T-helper 2 cell treated with Interferon-gamma antibody and Interleukin-4, amounts not matched to agents 5 μg/mL and 100 μg/mL, for 36 hours (primary cell): ENCODE measurements at places on chromosomes 6 and 20.

GRCh38 chr6:84779380-84779779 is 15.0 kb upstream of the TBX18 start:
- no peak overlapping the region for H3K27ac ChIP-seq
- H3K36me3 ChIP-seq, result no peaks in the 10 kb centered on the region
- no peak for DNase-seq
- no peak overlapping the region for H3K4me3 ChIP-seq

DNA sequence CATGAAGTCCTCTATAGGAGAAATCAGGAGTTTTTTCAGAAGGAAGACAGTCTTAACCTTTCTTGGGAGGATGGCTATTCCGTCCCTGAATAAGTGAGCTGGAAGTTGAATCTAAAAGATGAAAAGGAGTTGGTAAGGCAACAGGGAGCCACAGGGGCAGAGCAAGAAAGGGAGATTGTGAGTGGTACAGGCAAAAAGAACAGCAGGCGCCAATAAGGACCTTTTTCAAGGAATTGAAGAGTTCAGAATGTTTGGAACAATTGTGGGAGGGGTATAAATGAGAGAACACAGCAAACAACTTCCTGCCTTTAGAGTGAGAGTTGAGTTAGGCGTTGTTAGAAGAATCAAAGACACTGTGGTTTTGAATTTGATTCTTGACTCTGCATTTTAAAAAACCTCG is 1003.7 kb downstream of the EPHA7 start:
- H3K4me3 ChIP-seq, result no peak overlapping the region
- no peaks in the 10 kb centered on the region for H3K4me1 ChIP-seq
- H3K36me3 ChIP-seq, result no peaks in the 10 kb centered on the region
- DNase-seq, result no peak
- no peak overlapping the region for H3K27ac ChIP-seq
- no peaks in the 10 kb centered on the region for H3K27me3 ChIP-seq

GRCh38 chr6:21666853-21667681 is 73.5 kb downstream of the SOX4 start:
- peak overlapping the region; percentile 72 for H3K4me3 ChIP-seq
- peaks cover 69% of the 10 kb centered on the region for H3K27me3 ChIP-seq
- peaks cover 18% of the 10 kb centered on the region for H3K4me1 ChIP-seq
- no peak for DNase-seq
- no peaks in the 10 kb centered on the region for H3K36me3 ChIP-seq
- H3K27ac ChIP-seq, result no peak overlapping the region

- no peak overlapping the region for H3K4me3 ChIP-seq
- H3K36me3 ChIP-seq, result no peaks in the 10 kb centered on the region
- no peak overlapping the region for H3K27ac ChIP-seq
- DNase-seq, result no peak
- H3K4me1 ChIP-seq, result no peaks in the 10 kb centered on the region
Observed at GRCh38 chr6:113526553-113526952, 330.6 kb upstream of the MARCKS start.

DNA sequence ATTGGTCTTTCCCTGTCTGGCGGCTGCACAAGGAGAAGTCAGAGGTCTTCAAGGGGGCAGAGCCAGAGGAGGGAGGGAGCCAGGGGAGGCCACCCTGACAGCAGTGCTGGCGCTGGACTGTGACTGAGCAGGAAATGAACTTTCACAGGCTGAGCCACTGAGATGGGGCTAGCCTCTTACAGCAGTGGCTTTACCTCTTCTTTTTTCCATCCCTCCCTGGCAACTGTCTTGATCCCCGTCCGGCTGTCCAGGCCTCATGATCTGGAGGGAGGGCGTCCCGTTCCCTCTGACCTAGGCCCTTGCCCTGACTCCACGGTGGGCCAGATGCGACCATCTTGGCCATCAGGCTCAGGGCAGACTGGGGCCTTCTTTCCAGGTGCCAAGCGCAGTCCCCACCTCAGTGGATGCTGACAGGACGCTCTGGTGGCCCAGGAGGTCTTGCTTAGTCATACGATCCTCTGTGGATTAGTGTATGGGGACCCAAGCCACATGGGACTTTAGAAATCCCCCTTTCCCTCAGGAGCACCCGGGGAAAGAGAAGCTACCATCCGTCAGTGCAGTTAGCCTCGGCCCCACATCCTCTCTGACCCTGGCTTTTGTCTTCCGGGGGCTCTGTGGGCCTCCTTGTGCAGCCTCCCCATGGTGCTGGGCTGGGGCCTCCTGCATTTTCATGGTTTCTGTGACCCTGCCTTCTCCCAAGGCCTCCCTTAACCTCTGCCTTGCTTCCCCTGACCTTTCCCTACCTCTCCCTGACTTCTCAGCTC is 57.4 kb upstream of the CCDC167 start:
- no peak for DNase-seq
- no peak overlapping the region for H3K27ac ChIP-seq
- peaks cover 12% of the 10 kb centered on the region for H3K4me1 ChIP-seq
- H3K36me3 ChIP-seq, result no peaks in the 10 kb centered on the region
- H3K4me3 ChIP-seq, result no peak overlapping the region

GRCh38 chr20:36836591-36837269 is 39.2 kb upstream of the TLDC2 start:
- peak; percentile 46 for DNase-seq
- H3K27ac ChIP-seq, result peak overlapping the region; percentile 70
- peak overlapping the region; percentile 70 for H3K4me3 ChIP-seq
- no peaks in the 10 kb centered on the region for H3K27me3 ChIP-seq
- peaks cover 18% of the 10 kb centered on the region for H3K4me1 ChIP-seq

DNA sequence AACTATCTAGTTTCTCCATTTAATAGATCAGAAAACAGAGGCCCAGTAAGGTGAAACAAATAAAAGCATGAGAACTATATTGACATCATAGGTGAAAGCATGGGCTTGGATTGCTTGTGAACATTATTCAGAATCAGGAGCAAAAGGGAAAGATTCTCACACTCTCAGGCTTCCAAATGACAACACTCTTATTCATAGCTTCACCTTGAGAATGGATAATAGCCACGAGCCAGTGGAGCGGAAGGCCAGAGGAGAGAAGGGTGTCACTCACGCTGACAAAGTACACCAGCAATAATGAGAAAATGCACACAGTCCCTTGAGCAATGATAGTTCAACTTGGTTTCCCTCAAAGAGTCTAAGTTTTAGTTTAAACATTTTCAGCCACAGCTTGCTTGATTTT is 339.0 kb downstream of the TPBG start:
- no peak for DNase-seq
- no peak overlapping the region for H3K27ac ChIP-seq
- H3K36me3 ChIP-seq, result no peaks in the 10 kb centered on the region
- no peaks in the 10 kb centered on the region for H3K4me1 ChIP-seq
- H3K27me3 ChIP-seq, result no peaks in the 10 kb centered on the region

DNA sequence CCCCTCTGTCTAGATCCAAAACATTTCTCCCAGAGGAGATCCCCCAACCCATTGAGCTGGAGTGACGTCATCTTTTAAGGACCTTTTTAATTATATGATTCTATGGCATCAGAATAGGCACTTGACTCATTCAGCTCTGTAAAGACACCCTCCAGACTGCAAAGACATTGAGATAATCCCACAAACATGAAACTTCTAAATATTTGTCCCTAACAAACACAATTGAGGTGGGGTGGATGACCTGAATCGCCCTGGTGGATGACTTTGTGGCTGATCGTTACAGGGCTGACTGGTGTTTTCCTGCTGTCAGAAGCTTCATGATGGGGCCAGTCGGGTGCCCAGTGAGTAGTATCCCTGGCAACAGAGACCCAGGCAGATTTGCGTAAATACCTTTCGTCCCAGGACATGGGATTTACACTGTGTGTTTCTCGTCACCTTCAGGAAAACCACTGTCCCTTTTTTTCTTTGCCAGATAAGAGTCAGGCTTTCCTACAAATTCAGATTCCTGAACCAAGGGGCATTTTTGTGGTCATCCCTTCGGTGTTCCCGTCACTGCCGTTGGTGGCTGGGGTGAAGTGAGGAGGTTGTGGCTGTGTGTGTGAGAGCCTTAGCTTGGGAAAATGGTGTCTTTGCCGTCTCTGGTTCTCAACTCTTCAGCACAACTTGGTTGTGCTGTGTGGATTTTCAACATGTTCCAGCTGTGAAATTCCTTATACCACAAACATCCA is 5.3 kb upstream of the PCK1 start:
- peaks cover 14% of the 10 kb centered on the region for H3K27me3 ChIP-seq
- H3K4me1 ChIP-seq, result no peaks in the 10 kb centered on the region
- H3K27ac ChIP-seq, result no peak overlapping the region
- H3K36me3 ChIP-seq, result no peaks in the 10 kb centered on the region

GRCh38 chr6:1438471-1438881 is 49.1 kb downstream of the FOXF2 start:
- no peak for DNase-seq
- H3K27me3 ChIP-seq, result peaks cover 18% of the 10 kb centered on the region
- peaks cover 1% of the 10 kb centered on the region for H3K4me1 ChIP-seq
- no peak overlapping the region for H3K27ac ChIP-seq
- no peaks in the 10 kb centered on the region for H3K36me3 ChIP-seq

- no peak overlapping the region for H3K27ac ChIP-seq
- H3K27me3 ChIP-seq, result no peaks in the 10 kb centered on the region
- peaks cover 3% of the 10 kb centered on the region for H3K36me3 ChIP-seq
Observed at GRCh38 chr6:136066005-136066404, 184.1 kb downstream of the MTFR2 start.

- H3K36me3 ChIP-seq, result peaks cover 3% of the 10 kb centered on the region
- peak overlapping the region; percentile 36 for H3K27ac ChIP-seq
- peak overlapping the region; percentile 34 for H3K4me3 ChIP-seq
- peaks cover 15% of the 10 kb centered on the region for H3K4me1 ChIP-seq
Observed at GRCh38 chr6:108168501-108169463, 3.0 kb downstream of the NR2E1 start.
